ENCODE measurements at places on chromosomes 4 and X. TPM values are rescaled to one million over a fixed set of nuclear protein-coding genes. Genes with fewer than 3 reads are reported as not detected.

DNA sequence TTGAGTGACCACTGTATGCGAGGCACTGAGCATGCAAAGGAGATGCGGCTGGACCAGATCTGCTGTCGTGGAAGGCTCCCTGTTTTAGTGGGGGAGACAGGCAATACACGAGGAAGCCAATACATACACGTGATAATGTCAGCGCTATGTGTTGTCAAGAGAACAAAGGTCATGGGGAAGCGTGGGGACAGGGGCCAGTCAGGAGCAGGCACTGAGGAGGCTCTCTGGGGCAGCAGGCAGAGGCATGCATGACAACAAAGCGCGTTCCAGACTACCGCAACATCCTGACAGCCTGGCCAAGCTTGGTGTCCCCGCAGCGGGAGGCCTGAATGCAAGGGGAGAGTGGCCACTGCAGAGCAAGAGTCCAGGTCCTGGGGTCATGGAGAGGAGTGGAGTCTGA, 61.9 kb downstream of the DCTD start:
- DNase-seq, result no peak
- no peaks in the 10 kb centered on the region for H3K36me3 ChIP-seq
- H3K27me3 ChIP-seq, result no peaks in the 10 kb centered on the region

GRCh38 chrX:9923357-9923756, 43.8 kb upstream of the CLDN34 start:
- H3K27me3 ChIP-seq, result no peaks in the 10 kb centered on the region
- no peaks in the 10 kb centered on the region for H3K4me1 ChIP-seq
- no peaks in the 10 kb centered on the region for H3K36me3 ChIP-seq

DNA sequence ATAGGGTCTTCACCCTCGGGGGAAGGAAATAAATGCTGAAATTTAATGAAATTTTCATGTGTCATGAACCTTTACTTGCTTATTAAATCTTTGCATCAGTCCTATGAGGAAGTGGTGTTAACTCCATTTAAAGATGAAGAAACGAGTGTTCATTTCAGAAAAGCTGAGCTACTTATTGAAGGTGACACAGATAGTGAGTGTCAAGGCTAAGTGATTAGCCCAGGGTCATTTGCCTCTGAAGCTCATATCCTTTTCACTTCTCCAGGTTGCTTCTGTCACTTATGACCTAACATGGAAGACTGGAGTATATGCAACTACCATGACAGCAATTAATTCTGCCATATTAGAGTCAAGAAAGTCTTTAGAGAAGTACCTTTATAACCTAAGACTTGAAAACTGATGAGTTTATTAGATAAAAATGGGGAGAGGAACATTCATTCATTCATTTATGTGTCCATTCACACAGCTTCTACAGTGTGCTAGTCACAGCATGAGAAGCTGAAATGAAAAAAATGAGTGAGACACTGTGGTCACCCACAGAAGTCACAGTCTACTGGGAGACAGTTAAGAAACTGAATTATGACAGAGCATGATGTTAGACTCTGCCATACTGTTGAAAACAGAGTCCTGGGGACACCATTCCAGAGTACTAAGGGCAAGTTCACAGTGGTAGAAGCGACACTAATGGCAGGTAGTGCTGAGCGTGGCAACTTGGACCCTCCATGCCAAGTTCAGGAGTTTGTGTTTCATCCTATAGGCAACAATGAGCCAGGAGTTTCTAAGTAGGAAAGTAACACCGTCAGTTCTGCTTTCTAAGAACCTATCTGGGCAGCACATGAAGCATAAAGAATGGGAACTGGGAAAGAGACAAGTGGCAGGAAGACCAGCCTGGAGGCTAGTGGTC, 21.3 kb downstream of the ALPK1 start:
- no peaks in the 10 kb centered on the region for H3K27me3 ChIP-seq
- H3K4me1 ChIP-seq, result peaks cover 7% of the 10 kb centered on the region
- no peak for DNase-seq
- H3K4me3 ChIP-seq, result no peak overlapping the region
- no peaks in the 10 kb centered on the region for H3K36me3 ChIP-seq
- no peak overlapping the region for H3K27ac ChIP-seq

GRCh38 chr4:101236097-101236496, 111.2 kb downstream of the PPP3CA start:
- no peak overlapping the region for H3K4me3 ChIP-seq
- H3K27me3 ChIP-seq, result no peaks in the 10 kb centered on the region
- no peak overlapping the region for H3K27ac ChIP-seq

DNA sequence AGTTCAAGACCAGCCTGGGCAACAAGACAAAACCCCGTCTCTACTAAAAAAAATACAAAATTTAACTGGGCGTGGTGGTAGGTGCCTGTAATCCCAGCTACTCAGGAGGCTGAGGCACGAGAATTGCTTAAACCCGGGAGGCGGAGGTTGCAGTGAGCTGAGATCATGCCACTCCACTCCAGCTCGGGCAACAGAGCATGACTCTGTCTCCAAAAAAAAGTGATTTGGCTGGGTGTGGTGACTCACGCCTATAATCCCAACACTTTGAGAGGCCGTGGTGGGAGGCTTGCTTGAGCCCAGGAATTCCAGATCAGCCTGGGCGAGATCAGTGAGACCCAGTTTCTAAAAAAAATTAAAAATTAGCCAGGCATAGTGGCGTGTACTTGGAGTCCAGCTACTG, 4.1 kb downstream of the OPHN1 start:
- no peak overlapping the region for H3K4me3 ChIP-seq
- H3K36me3 ChIP-seq, result no peaks in the 10 kb centered on the region
- DNase-seq, result no peak
- H3K4me1 ChIP-seq, result peaks cover 1% of the 10 kb centered on the region

DNA sequence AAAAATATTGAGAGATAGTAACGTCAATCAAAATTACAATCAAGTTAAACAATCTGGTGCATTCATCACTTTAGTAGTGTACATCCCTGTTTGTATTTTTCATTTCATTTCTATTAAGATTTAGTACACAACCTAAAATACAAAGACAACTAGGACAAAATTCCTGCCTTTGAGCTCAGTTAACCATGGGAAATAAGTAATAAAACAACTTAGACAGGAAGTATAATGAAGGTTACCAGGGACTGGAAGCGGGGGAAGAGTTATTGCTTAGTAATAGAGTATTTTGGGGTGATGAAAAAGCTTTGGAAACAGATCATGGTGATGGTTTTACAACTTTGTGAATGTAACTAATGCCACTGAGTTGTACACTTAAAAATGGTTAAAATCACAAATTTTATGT, 25.6 kb upstream of the ATXN3L start:
- H3K4me3 ChIP-seq, result no peak overlapping the region
- no peaks in the 10 kb centered on the region for H3K27me3 ChIP-seq
- no peak for DNase-seq
- no peak overlapping the region for H3K27ac ChIP-seq

GRCh38 chrX:1306909-1307625, 29.5 kb upstream of the IL3RA start:
- no peak for DNase-seq
- H3K4me3 ChIP-seq, result no peak overlapping the region
- H3K4me1 ChIP-seq, result no peaks in the 10 kb centered on the region

- no peak overlapping the region for H3K27ac ChIP-seq
- no peaks in the 10 kb centered on the region for H3K4me1 ChIP-seq
- no peak overlapping the region for H3K4me3 ChIP-seq
- H3K27me3 ChIP-seq, result no peaks in the 10 kb centered on the region
- no peak for DNase-seq
These were observed 288.5 kb downstream of the ASMT start for GRCh38 chrX:1903236-1903935.

DNA sequence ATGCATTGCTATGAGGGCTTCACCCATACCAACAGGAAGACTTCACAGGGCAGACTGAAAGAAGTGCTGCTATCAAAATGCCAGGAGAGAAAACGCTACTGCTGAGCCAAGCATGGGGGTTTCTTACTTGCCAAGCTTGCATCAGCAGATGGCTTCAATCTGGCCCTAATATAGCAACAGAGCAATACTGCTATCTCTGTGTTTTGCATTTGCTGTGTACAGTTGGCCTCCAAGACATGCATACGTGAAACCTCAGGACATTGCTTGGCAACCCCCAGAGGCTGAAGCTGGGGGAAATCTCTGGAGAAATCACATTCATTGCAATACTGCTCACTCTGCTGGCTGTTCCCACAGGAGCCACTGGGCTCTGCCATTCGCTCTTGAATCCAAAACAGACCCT, 127.2 kb upstream of the GPC4 start:
- no peaks in the 10 kb centered on the region for H3K36me3 ChIP-seq
- DNase-seq, result no peak
- no peaks in the 10 kb centered on the region for H3K27me3 ChIP-seq
- no peak overlapping the region for H3K27ac ChIP-seq

- no peak for DNase-seq
- no peaks in the 10 kb centered on the region for H3K36me3 ChIP-seq
- no peaks in the 10 kb centered on the region for H3K4me1 ChIP-seq
- no peak overlapping the region for H3K27ac ChIP-seq
- H3K4me3 ChIP-seq, result no peak overlapping the region
- no peaks in the 10 kb centered on the region for H3K27me3 ChIP-seq
These were observed 202.2 kb downstream of the SH2D1A start for GRCh38 chrX:124548571-124548970.

GRCh38 chr4:141132709-141133145, 542 bp downstream of the RNF150 start:
- H3K4me1 ChIP-seq, result peaks cover 42% of the 10 kb centered on the region
- H3K27ac ChIP-seq, result peak overlapping the region; percentile 88
- DNase-seq, result peak; percentile 64
- H3K36me3 ChIP-seq, result no peaks in the 10 kb centered on the region

GRCh38 chr4:31651541-31651940, 931.4 kb downstream of the PCDH7 start:
- no peak overlapping the region for H3K4me3 ChIP-seq
- no peak overlapping the region for H3K27ac ChIP-seq
- no peaks in the 10 kb centered on the region for H3K27me3 ChIP-seq
- no peaks in the 10 kb centered on the region for H3K4me1 ChIP-seq
- DNase-seq, result no peak

GRCh38 chr4:164023214-164023613, 528.7 kb downstream of the TMA16 start:
- H3K36me3 ChIP-seq, result no peaks in the 10 kb centered on the region
- H3K27me3 ChIP-seq, result no peaks in the 10 kb centered on the region
- H3K27ac ChIP-seq, result no peak overlapping the region
- H3K4me3 ChIP-seq, result no peak overlapping the region

GRCh38 chr4:17552427-17552826, 24.6 kb upstream of the LAP3 start:
- DNase-seq, result no peak
- H3K4me1 ChIP-seq, result no peaks in the 10 kb centered on the region
- no peak overlapping the region for H3K27ac ChIP-seq

DNA sequence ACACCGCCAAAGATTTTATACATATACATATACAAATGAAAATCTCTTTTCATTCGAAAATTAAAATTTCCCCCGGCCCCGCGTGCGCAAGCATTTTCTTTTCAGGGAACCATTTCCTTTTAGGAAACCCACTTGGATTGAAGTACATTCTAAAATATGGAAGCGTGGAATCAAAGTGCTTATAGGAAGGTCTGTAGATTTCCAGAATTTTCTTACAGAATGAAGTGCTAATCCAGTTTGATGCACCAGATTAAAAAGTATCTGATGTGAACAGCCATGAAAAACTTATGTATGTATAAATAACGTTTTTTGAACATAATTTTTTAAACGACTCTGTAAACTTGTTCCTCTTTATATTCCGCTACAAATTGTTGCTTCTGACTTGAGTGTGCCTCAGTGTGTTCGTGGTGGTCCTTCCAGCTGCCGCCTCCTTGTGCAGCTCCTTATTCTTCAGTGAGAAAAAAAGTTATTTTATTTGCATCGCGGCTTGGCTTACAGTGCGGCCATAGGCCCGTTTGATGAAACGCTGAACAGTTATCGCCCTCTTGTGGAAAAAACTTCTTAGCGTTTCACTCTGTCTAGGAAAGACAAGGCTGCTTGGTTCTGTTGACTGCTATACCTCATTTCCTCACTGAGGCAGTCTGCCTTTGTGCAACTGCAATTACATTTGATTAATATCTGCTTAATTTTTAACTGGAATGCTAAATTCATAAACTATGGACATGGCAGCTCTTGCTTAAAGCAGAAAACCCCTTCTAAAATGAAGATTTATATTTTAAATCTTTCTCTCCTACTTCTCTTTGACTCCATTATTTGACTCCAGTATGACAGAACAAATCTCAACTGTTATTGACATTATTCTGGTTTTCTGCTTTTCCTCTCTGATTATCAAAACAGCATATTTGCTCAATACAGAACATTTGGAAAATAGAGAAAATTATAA, 4.7 kb upstream of the NKX6-1 start:
- no peak overlapping the region for H3K27ac ChIP-seq
- H3K36me3 ChIP-seq, result no peaks in the 10 kb centered on the region
- H3K27me3 ChIP-seq, result peaks cover 82% of the 10 kb centered on the region
- peaks cover 2% of the 10 kb centered on the region for H3K4me1 ChIP-seq

DNA sequence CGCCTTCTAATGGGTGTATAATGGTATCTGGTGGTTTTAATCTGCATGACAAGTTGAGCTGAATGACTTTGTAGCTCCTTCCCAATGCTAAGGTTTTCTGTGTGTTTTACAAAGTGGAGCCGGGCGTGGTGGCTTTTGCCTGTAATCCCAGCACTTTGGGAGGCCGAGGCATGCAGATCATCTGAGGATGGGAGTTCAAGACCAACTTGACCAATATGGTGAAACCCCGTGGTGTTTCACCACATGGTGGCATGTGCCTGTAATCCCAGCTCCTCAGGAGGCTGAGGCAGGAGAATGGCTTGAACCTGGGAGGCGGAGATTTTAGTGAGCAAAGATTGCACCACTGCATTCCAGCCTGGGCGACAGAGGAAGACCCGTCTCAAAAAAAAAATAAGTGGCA, 28.9 kb downstream of the ARFIP1 start:
- no peak for DNase-seq
- H3K4me3 ChIP-seq, result no peak overlapping the region

- no peaks in the 10 kb centered on the region for H3K27me3 ChIP-seq
- no peak for DNase-seq
- no peaks in the 10 kb centered on the region for H3K36me3 ChIP-seq
- H3K27ac ChIP-seq, result no peak overlapping the region
These were observed 142.8 kb downstream of the GRIA2 start for GRCh38 chr4:157363360-157363759.

GRCh38 chr4:13396161-13396560, 88.0 kb downstream of the RAB28 start:
- H3K4me3 ChIP-seq, result no peak overlapping the region
- H3K27ac ChIP-seq, result no peak overlapping the region
- H3K27me3 ChIP-seq, result no peaks in the 10 kb centered on the region
- no peaks in the 10 kb centered on the region for H3K36me3 ChIP-seq
- no peak for DNase-seq

- DNase-seq, result no peak
- H3K27me3 ChIP-seq, result no peaks in the 10 kb centered on the region
- no peak overlapping the region for H3K4me3 ChIP-seq
These were observed 53.2 kb downstream of the MTM1 start for GRCh38 chrX:150621652-150622051.

ZNF185 gene
- 0.42 TPM for polyA plus RNA-seq

C4orf50 gene
- not detected for polyA plus RNA-seq

GAGE12C gene
- not detected for polyA plus RNA-seq

PRSS12 gene
- not detected for polyA plus RNA-seq

FGFBP2 gene
- 1.4 TPM for polyA plus RNA-seq

FHIP1A gene
- 3.7 TPM for polyA plus RNA-seq

GPR78 gene
- polyA plus RNA-seq, result not detected

CLIC2 gene
- 5.8 TPM for polyA plus RNA-seq

AMER1 gene
- polyA plus RNA-seq, result 1.7 TPM

IL1RAPL1 gene
- 0.42 TPM for polyA plus RNA-seq
